ENCODE measurements at places on chromosomes 5 and 9.

- peak; percentile 37 for DNase-seq
Observed at GRCh38 chr5:134127376-134127861, 12.9 kb downstream of the TCF7 start.

DNA sequence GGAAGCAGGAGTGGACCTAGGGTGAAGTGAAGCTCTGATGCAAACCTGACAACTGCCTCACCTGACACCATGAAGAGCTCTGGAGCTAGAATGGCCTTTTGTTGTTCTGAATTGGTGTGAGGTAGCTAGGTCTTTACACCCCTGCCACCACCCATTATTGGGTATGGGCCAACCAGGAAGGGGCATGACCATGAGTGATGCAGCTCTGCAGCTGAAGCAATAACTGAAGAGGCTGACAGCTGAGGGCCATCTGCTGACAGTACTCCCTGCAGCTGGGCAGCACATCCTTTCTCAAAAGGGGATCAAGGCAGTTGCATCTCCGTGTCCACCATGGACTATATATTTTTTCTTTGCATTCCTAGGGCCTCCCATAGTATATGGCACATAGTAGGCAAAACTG is 87.0 kb upstream of the TLE1 start:
- DNase-seq: peak; percentile 16

DNA sequence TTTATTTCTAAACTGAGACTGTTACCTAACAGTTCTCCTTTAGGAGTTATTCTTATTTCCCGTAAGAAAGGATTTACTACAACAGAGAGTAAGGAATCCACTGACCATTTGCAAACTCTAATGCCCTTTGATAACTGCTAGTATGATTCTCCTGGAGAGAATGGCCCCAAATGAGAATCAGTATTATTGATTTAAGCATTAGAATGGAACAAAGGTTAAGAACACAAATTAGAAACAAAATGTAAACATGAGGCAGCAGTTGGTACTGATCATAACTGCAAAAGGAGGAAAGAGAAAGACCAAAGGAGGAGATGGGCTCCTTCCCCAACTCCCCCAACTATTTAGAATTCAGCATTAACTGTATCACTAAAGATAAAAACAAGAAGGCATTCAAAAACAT is 30.7 kb downstream of the PSIP1 start:
- DNase-seq: no peak

- DNase-seq: no peak
Observed at GRCh38 chr5:21711866-21712758, 1141.0 kb downstream of the CDH12 start.

DNA sequence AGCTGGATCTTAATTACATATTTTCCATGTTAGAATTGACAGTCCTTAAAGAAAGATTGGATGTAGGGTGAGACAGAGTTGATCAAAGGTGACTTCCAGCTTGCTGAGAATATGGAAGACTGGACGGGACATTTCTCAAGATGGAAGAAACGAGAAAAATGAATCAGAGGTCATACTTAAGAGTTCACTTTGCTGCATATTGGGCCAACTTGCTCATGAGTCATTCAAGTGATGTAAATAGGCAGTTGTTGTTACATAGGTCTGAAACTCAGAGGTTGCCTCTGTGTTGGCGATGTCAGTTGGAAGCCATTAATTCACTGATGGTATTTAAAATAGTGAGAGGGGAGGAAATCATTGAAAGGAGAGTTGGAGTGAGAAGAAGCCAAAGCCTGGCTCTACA is 132.8 kb downstream of the CD180 start:
- DNase-seq: no peak

- no peak for DNase-seq
Observed at GRCh38 chr5:168339109-168339771, 47.8 kb downstream of the WWC1 start.

DNA sequence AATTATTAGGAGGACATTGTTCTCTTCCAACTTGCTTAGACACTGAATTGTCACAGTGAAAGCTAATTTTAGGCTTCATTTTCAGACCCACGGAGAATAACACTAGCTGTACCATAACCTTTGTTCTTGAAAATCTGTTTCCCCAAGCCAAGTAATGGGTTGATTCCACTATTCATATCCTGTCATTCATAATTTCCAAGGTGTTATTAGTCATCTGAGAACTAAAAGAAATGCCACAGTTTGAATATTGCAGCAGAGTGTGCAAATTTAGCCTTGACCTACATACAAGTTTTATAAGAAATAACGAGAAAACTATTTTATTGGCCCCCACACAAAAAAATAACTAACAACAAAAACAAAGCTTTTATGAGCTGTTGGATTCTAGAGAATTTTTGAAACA is 148.5 kb upstream of the TYRP1 start:
- no peak for DNase-seq

All from inflammatory macrophage treated with lipopolysaccharide for 4 hours (primary cell).